ENCODE measurements at places on chromosomes 13 and 19.

GRCh38 chr13:106381091-106381490, 154.4 kb downstream of the EFNB2 start:
- DNase-seq, result no peak

GRCh38 chr13:40026741-40027140, 371.3 kb downstream of the COG6 start:
- no peak for DNase-seq

DNA sequence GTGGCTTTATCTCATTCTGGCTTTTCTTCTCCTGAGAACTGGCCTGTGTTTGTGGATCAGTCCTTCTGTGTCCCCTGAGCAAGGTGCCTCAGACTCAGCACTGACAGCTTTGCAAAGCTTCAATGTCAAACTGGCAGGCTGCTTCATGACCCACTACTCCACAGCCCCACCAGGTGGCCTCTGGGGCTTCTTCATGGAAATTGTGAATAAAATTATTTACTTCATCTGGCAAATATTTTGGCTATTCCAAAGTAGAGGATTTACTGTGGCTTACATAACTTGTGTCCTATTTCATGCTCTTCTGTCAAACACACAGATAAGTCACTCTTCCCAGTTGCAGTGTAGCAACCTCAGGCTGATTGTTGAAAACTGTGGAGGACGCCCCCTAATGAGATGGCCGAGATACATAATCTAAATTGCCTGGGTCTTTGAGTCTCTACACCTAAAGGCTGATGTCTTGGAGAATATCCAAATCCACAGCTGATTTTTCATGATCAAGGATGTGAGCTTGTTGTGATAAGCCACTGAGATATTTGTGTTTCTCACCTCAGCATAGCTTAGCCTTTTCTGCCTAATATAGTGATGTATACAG, 721.9 kb upstream of the SLC10A2 start:
- no peak for DNase-seq

DNA sequence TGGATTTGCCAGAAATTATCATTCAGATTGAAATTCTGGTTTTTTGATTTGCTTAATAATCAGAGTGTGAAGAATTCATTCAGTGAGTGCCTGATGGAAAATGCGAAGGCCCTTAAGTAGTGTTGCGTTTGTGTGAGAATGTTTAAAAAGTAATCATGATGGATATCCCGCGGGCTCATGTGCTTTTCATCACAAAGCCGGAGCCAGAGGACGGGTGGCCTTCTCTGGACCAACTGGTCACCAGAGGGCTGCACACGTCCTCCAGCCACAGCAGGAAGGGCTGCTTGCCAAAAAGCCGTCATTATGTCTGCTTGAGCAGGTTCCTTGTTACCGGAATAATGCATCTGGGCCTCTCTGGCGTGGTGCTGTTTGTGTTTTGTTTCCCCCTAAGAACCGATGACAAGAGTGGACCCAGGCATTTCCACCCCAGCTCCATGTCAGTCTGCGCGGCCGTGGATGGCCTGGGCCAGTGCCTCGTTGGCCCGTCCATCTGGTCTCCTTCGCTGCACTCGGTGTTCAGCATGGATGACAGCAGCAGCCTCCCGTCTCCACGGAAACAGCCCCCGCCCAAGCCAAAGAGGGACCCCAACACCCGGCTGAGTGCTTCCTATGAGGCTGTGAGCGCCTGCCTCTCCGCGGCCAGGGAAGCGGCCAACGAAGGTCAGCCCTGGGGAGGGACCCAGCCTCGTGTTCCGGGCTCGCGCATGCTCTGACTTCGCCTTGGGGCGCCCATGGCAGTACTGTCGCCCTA, 497.7 kb downstream of the MYO16 start:
- DNase-seq, result no peak

GRCh38 chr19:31591258-31591657, 242.0 kb upstream of the TSHZ3 start:
- DNase-seq, result no peak

DNA sequence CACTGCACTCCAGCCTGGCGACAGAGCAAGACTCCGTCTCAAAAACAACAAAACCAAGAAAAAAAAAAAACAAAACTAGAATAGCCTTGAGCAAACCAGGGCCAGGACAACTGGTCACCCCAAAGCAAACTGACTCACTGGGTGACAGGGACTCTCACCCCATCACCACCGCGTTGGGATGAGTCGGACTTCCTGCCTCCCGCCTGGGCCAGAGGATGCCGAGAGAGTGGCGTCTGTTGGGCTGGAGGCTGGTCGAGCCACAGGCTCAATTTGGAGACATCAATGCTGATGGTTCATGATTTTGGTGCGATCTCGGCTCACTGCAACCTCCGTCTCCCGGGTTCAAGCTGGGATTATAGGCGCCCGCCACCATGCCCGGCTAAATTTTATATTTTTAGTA, 11.6 kb downstream of the TMPRSS9 start:
- no peak for DNase-seq

DNA sequence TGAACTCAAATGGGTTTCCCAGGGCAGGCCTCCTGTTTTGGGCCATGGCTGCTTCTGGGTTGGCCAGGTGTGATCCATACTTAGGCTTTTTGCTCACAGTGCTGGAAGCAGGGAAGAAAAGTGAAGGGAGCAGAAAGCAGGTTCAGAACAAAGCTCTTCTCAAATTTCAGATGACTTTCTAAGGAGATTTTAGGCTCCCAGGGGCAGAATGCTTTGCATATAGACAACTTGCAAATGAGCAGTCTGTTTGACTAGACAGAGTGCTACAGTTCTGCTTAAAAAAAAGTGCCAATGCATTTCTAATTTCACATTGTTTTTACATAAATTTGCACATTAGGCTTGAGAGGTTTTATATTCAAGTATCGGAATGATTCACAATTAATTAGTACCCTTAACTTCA, 2.6 kb upstream of the SLC10A2 start:
- no peak for DNase-seq

- no peak for DNase-seq
Observed at GRCh38 chr19:37817180-37817981, 38.0 kb upstream of the ZNF573 start.

DNA sequence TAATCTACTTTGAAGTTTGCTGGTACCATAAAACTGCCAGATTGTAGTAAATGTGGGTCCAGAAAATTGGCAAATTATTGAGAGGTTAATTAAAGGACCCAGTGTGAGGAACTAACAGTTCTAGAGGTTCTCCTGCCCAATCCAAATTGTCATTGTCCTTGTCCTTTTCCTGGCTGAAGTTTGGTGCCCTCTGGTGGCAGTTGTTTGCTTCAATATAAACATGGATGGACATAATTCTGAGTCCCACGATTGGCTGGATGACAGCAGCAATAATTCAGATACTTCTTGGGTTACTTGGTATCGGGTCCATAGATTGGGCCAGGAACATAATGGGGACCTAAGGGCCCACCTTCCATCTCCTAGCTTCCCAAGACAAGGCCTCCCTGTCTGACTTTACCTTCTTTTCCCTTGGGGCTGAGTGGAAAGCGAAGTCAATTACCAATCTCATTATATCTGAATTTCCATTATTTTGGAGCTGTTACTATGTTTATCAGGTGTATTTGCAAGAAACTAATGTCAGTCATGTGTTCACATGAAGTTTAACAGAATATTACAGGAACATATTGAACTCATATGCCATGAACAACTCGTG, 33.8 kb upstream of the GARRE1 start:
- DNase-seq, result no peak
